ENCODE measurements at places on chromosomes 16 and 17. TPM values are rescaled to one million over a fixed set of nuclear protein-coding genes. Genes with fewer than 3 reads are reported as not detected.

TBC1D3C gene
- total RNA-seq = 0.21 TPM

DNA sequence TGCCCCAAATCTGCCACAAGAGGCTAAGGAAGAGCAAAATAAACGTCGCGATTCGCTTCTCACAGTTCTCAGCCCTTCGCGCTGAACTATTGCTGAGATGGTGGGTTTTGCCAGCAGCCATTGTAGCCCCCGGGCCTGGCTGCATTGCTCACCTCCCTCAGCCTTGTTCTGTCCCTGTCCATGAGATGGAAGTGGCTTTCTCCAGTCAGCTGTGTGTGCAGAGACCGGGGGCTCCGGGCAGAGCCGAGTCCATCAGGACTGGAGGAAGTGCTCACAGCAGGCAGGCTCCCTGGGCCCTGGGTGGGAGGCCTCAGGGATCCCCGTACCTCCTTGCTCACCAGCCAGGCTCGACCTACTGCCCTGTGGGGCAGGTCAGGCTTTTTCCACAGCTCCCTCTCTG, 27.6 kb upstream of the CAPN15 start:
- DNase-seq = no peak

CD300LB gene
- not detected for total RNA-seq

GDPD1 gene
- 2.9 TPM for total RNA-seq

GRCh38 chr17:81187586-81188490, 21.8 kb upstream of the AATK start:
- no peak for DNase-seq

All from activated CD4-positive, alpha-beta memory T cell treated with anti-CD3 and anti-CD28 coated beads for 36 hours (primary cell).